Central memory CD4-positive, alpha-beta T cell (primary cell): ENCODE measurements at places on chromosomes 6 and 20.
A peak's percentile ranks its signal among the peaks of the same experiment; 100 is the strongest.

DNA sequence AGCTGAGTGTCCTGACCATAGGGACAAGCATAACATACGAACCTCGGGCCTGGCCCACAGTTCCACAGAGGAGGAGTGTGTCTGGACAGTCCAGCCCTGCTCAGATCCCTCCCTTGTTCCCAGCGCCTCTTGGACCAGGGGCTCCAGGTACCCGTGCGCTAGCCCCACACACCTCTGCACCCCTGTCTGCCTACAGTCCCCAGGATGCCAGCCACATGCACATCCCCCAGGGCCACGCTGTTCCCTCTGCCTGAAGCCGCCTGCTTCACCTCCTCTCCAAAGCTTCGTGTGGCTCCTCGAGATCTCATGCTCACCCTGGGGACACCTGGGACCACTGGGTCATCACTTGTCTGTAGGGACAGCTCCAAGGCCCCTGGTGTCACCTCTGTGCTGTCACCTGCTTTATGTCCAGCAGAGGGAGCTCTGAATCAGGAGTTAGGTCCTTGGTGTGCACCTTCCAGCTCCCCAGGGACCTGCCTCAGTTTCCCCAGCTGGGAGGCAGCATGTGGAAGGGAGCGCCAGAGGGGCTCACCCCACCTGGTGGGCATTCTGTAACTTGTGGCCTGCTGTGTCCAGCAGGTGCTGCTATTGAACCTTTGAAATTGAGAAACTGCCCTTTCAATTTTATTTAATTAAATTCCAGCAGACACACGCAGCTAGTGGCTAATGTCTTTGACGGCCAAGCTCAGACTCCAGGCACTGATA is 7.3 kb upstream of the YTHDF1 start:
- peak; percentile 21 for DNase-seq

GRCh38 chr6:136517002-136517401 is 33.2 kb downstream of the MAP7 start:
- DNase-seq: no peak

DNA sequence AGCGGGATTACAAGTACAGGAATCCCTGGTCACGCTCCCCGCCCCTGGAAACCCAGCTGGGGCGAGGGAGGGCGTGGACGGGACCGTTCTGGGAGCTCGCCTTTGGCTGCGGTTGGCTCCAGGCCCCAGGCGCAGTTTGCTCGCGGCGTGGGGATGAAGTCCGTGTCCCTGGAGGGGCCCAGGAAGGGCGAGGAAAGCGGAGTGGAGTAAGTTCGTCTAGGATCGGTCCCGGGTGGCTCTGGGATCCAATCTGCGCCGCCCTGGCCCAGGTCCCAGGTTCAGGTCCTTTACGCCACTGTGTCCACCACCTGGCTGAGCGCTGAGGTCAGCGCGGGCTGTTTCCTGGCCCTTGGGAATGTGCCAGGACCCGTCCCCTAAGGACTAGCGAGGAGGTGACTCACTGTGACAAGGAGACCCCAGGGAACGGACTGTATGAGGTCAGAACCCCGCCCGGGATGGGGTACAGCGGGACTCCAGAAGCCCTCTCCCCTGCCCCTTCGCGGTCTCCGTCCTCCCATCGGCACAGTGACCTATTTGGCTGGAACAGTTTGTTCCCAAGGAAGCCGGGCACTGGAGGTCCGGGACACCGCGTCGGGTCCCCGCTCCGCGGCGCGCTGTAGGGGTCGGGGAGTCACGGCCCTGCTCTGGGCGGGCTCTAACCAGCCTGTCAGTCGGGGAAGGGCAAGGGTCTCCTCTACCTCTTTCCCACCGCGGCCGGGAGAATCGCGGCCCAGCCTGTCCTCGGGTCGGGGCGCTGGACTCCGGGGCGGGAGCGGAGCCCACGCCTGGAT is 724 bp downstream of the CDKN1A start:
- DNase-seq: peak; percentile 36

DNA sequence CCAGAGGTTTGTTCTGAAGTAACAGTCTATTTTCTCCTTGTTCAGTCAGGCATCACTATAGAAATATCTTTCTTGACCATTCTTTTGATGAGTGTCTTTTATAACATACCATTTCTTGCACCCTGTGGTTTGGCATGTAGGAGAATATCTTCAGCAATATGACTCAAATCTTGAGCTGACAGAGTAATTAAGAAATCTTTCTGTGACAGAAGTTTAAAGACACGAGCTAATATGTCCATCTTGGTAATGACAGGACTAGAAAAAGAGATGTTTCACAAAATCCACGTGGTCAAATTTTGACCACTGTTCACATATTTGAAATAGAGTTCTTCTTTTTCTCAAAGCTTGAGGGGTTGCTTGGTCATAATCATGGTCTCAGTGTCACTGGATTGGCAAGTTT is 149.9 kb downstream of the MYB start:
- DNase-seq: no peak

GRCh38 chr6:111992851-111993250 is 61.1 kb upstream of the CCN6 start:
- DNase-seq: peak; percentile 50

DNA sequence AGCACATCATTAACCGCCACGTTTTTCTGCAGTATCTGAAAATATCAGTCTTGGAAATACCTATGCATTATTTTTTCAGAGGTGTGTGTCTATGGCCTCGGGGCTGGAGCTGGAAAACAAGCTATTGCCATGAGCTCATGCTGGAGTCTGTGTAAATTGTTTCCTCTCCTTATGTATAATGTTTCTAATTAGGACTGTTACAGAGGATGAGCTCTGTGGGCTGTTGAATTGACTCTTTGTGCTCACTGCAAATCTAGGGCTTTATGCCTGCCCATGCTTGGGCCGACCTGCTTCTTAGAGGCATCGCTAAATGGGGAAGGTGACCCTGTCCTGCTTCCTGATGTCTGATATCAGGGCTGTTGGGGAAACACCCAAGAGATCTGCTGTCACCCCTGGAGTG is 80.8 kb upstream of the SLC22A16 start:
- DNase-seq: no peak

GRCh38 chr6:48078120-48078519 is 32.9 kb downstream of the PTCHD4 start:
- DNase-seq: no peak

DNA sequence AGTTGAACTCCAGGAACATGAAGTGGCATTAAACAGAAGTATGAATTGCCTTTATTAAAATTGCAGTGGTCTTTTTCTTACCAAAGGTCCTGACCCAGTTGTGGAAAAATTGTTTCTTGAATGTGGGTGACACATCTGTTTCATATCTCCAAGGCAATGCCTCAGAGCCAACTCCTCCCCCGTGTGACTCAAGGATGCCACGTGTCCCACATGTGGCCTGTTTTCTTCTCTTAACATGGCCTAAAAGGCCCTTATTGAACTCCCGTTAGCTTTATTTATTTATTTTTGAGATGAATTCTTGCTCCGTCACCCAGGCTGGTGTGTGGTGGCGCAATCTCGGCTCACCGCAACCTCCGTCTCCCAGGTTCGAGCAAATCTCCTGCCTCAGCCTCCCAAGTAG is 128.4 kb upstream of the ESR1 start:
- no peak for DNase-seq

DNA sequence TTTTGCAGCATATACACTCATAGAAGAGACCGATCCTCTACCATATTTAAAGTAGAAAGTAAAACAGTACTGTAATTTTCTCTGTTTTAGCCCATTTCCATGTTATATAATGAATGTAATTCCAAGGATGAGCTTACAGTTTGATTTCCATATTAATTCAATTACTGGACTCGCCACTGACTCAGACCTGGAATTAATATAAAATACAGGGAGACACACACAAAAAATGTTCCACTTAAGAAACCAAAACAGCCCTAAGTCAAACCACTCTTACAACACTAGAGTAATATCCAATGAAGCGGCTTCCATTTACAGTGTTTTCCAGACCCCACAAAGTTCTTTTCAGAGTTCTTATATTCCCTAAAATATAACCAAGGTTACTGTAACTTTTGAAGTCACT is 110.6 kb downstream of the BACH2 start:
- DNase-seq: no peak

DNA sequence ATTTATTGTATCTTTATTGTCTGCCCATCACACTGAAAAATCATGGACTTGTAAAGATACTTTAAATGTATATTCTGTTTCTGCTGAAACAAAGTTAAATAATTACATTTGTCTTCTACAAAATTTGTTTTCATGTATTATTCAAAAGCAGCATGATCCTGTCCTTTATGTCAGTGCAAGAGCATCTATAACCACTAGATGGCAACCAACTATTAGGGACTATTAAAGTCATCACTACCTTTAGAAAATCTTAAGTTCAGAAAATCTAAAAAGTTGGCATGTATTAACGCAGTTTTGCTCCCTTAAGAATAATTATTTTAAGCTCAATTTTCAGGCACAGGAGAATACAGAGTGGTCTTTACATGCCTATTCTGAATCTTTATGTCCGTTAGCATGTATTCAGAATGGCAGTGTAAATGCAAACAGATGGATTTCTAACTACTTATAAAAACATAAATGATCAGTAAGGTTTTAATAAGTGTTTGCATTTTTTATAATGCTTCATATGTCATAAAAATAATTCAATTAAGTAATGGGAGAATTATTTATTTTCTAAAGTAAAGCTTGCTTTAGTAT is 17.8 kb downstream of the TMEM30A start:
- peak; percentile 37 for DNase-seq

DNA sequence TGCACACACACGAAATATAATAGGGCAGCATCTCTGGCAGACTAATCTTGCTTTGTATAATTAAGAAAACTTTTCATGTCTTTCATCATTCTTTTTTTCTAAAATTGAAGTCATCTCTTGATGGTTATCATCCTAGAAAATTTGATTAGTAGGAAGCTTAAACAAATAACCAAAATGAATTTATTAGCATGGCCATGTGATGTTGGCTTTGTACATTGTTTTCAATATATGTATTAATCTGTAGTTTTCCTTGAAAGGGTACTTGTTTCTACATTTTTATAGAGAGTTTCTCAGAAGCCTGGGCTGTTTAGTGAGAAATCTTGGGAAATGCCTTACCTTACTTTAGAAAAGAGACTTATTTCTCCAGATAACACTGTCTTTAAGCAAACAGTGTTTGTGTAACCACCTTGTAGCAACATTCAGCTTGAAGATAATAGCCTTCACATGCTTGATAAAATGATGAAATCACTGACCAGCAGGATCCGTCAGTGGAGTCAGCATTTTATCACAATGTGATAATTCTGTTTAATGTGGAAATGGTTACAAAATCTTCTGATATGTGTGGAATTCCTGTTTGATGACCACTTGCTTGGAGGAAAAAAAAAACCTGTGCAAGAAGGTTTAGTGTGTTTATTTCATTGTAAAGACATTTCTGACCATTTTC is 147.8 kb downstream of the MACROD2 start:
- DNase-seq: no peak

- DNase-seq: no peak
Measured at GRCh38 chr20:35166242-35166830, 5.5 kb upstream of the PROCR start.

DNA sequence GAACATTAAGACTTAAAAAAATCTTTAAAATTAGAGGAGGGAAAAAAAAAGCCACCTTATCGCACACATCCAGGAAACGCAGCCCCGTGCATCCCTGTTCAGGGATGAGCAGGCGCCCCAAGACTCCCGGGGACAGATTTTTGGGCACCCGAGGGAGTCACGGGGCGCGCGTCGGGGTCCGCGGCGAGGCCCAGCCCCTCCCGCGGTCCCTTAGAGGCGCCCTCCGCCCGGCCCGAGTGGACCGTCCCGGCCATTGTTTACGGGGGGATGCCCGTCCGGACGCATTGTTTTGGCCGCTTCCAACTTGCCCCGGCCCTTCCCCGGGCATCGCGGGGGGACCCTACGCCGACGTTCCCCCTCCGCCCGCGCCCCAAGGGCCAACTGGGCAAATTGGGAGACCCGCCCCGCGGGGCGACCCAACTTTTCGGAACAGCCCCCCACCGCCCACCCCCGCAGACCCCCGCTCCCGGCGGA is 610 bp downstream of the ZNF217 start:
- DNase-seq: no peak

DNA sequence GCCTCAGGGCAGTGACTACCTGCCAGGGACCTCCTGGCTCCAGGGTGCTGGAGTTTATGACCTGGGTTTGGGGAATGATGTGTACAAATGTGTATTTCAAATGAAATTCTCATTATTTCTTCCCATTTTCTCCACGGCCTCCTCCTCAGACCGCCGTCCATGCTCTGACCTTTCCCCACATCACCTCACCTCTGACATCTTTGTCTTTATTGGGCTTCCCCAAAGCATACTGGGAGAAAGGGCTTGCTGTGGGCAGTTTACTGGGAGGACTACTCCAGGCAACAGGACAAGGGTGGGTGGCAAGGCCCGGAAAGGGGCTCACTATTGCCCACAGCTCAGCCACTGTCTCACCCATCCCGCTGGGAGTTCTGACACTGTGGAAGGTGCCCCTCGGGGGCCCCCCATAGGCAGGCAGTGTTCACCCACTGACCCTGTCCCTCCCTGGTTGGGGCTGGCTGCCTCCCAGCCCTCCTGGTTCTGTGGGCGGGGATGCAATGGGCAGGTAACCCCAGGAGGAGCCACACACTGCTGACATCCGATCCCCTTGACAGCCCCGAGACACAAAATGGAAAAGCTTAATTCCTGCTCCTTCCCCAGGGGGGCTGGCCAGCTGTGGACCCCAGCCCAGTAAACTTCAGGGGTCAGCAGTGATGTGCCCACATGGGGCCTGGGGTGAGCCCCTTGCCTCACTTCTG is 39.8 kb upstream of the CST7 start:
- no peak for DNase-seq

DNA sequence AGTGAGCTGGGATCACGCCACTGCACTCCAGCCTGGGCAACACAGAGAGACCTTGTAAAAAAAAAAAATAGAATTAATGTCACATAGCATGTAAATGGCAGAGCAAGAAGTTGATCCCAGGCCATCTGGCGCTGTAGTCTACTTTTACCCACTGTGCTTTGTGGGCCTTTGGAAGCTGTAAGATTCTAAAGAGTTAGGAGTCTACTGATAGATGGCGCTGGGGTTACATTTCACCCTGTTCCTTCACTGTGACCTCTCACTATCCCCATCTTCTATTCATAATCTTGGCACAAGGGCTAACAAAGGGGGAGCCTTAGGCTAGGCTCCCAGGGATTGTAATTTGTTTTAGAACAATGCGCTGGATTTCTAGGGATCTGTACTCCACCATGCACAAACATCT is 24.4 kb downstream of the SIRPD start:
- DNase-seq: no peak

DNA sequence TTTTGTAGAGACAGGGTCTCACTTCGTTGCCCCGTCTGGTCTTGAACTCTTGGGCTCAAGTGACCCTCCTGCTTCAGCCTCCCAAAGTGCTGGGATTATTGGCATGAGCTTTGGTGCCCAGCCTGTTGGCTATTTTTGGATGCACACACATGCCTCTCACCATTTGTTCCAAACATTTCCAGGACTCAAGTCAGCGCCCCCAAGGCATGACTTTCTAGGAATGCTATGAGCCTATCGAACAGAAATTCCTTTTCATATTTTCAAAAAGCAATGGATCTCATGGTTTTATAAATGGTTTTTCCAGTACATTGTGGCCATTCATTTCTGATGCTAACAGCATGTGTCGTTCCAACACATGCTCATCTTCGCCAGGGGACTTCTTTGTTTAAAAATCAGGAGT is 119.3 kb upstream of the NAA20 start:
- no peak for DNase-seq
